ENCODE measurements at places on chromosomes 2 and 18.

DNA sequence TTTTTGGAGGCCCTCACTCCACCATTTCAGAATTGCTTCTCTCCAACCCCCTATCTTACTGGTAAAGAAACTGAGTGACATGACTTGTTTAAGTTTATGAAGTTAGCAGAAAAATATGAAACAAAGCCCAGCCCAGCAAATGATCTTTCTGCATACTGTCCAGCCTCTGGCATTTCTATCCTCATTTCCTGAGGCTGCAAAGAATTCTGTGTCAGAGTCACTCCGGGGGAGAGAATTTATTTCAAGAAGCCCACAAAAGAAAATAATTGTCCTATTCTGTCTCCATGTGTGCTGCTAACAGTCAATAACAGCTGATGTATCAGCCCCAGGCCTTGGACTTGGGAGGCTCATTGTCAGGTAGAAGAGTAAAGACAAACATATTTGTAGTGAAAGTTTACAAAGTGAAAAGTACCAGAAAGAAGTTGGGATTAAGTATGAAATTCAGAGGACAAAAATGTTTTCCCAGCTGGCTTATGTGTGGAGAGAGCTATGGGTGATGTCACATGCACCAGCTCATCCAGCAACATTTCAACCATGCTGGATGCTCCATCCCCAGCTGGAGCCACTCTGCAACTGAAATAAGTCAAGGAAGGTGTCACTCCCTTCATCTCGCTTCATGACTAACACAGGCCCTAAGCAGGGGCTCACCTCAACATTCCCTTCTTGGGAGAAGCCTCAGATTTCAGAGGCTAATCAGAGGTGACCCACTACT, 42.3 kb downstream of the TRABD2A start:
- DNase-seq: no peak

DNA sequence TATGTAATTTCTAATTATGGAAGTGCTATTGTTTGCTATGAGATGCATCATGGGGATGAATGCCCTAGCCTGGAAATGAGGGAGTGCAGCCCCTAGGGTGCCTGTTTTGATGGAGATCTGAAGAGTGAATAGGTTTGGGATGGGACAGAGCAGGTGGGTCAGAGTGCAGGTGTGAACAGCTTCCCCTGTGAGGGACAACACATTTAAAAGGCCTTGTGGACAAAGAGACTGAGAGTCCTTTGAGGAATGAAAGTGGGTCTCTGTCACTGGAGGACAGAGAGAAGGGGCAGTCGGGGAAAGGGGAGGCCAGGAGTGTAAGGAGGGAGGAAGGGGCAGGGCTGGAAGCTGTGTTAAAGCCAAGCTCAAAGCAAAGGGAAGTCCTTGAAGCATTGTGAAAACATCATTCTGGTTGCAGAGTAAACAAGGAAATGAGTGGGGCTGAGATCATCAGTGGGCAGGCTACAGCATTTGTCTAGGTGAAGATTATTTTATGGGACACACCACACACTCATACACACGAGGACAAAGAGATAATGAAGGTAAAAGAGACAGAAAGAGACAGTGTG, 877.6 kb downstream of the SLC4A3 start:
- no peak for DNase-seq

DNA sequence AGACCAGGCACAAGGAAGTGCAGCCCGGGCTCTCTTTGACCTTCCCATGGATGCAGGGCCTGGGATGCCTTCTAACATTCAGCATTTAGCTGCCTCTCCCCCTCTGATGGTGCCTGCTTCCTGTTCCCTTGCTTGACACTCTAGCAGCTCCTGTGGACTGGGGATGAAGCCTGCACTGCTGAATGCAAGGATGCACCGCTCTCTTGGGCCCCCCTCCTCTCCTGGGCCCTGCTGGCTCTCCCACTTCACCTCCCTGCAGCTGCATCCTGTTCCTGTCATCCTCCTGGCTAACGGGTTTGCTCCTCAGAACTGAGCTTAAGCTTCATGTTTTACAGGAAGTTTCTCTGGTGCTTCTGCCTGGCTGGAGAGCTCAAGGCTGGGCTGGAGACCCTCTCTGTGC, 254.1 kb downstream of the TSN start:
- DNase-seq: no peak

- DNase-seq: no peak
These were observed 69.0 kb downstream of the BABAM2 start for GRCh38 chr2:27959496-27959895.

DNA sequence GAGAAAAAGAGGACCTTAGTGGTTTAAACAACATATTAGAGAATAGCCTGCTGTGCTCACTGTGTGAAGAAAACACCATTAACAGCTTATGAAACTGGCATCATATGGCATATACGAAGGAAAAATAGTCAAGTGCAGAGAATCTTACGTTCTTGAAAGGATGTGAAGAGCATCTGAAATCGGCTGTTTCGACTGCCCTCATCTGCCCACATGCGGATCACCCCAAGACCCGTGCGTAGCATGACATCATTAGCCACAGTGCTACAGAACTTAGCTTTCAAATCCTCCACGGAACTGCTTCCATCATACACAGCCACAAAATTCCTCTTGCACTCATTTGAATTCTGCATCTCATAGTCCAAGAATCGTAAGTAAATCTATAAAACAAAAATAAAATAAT, 84.3 kb downstream of the NETO1 start:
- no peak for DNase-seq

DNA sequence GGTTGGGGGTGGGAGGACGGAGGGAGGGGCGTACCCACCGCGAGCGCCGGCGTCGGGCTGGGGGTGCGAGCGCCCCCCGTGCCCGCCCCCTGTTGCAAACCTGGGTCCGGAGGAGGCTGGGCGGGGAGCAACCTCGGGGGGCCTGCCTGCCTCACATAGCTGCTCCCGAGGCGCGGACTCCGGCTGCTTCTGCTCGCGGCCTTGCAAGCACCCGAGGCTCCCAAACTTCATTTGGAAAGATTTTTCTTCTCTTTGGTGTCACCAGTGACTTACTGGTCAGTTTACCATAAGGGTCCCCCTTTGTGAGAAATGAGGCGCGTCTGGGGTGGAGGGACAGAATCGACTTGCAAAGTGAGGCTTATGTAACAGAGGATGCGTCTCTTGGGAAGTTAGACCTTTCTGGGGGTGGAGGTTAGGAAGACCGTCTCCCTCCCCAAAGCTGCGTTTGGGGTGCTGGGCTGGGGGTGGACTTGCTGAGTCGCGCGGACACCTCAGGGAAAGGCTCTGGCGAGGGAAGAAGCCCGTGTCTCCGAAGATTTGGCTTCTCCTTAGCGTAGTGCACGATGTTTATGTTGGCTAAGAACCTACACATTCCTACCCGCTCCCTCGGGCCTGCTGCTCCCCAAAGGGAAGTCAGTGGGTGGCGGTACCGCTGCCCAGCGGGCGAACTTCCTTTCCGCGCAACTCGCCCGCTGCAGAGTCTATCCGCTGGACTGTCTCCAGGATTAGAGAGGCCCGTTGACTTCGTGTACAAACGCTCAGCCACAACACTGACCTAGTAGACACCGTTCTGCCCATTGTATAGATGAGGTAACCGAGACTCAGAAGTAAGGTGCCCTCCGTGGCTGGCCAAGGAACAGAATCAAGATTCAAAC, 559 bp downstream of the TMEM37 start:
- DNase-seq: no peak

DNA sequence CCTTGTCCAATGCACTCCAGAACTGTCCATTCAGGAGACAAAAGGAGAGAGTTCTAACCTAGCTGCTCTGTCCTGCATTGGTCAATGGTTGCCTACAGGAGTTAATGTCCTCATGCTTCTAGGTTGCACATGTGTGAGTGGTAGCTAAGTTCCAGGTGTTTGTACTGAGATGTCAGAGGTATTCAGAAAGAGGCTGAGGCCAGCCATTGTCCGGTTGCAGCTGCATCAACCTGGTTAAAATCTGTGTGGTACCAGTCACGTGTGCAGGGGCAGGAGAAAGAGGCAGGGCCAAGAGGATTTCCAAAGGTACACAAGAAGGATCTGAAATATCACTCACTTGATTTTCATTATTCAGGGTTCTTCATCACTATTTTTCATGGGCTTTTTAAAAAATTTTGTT, 70.8 kb downstream of the DTNA start:
- DNase-seq: no peak

DNA sequence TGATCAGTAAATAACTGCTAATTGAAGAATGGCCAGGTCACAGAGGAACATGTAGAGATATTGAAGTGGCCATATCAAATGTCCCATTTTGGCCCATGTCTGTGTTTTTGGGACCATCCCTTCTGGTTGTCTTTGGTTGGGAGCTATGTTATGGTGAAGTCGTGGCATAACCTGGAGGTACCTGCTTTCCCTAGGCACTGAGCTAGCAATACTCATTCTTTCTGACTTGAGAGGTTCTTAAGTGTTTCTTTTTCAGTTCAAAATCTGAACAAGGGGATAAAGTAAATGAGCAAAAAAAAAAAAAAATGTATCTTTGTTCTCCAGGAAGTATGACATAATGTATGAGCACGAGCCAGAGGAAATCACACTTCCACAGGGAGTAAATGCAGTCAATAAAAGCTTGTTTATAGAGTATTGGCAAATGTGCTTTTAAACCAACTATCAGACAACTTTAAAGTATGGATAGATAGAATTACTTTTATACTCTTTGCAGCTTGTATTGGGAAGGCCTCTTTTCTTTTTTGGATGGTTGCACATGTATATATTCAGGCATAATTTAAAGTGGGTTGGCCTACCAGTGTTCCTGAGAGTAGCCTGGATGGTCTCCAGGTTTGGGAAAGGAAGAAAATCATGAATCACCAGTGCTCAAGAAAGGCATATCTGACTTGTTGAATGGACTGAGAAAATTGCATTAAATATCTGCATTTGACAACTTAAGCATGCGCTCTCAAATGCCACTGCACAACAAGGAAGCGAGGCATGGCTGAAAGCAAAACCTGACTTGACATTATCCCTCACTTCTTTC, 125.0 kb downstream of the SPHKAP start:
- DNase-seq: no peak

GRCh38 chr2:172574965-172575364, 19.1 kb downstream of the PDK1 start:
- DNase-seq: no peak

GRCh38 chr2:39007875-39008504, 112.9 kb downstream of the SOS1 start:
- no peak for DNase-seq

- no peak for DNase-seq
These were observed at the start of gene ERBB4 for GRCh38 chr2:212538305-212539071. Gene ERBB4, minus strand, starts transcription at chr2:212538802. Its CDS starts 272 bp downstream, at chr2:212538530.

GRCh38 chr2:44543773-44544725, 182.3 kb downstream of the CAMKMT start:
- DNase-seq: no peak

DNA sequence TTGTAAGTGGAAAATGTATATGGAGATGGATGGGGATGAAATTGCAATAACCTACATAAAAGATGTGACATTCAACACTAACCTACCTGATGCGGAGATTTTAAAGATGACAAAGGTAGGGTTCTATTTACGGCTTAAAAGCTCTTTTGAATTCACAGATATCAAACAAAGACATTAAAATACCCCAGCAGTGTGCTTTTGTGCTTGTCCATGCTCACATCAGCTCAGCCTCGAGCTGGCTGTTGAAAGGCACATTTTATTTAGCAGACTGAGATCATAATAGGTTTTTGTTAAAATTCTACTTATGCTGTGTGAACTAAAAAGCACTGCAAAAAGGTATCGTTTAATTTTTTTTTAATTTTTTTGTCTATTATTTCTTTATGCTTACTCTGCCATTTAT, 96.0 kb upstream of the CDCA7 start:
- no peak for DNase-seq

GRCh38 chr2:197340591-197340990, 30.0 kb upstream of the ANKRD44 start:
- DNase-seq: no peak

GRCh38 chr2:16462958-16463357, 202.7 kb downstream of the CYRIA start:
- DNase-seq: no peak

DNA sequence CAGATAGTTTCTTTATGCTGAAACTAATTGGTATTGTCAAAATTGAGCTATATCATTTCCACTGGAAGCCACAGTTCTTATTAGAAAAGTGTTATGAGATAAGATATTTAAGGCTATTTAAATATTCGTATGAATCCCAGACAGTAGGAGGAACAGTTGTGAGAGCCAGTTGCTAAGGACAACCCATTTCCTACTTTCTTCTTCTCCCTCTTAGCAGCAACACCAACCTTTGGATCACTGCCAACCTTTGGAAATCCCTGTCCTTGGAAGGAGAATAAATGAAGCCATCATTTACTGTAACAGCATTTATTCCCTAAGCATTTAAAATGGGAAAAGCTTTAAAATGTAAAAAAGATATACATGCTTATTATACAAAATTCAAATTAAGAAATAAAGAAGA, 85.8 kb downstream of the PLCL1 start:
- DNase-seq: no peak

- no peak for DNase-seq
These were observed 1237.7 kb downstream of the LRP1B start for GRCh38 chr2:140892911-140893637.

- no peak for DNase-seq
These were observed 472.5 kb upstream of the ZNF804A start for GRCh38 chr2:184125867-184126266.

DNA sequence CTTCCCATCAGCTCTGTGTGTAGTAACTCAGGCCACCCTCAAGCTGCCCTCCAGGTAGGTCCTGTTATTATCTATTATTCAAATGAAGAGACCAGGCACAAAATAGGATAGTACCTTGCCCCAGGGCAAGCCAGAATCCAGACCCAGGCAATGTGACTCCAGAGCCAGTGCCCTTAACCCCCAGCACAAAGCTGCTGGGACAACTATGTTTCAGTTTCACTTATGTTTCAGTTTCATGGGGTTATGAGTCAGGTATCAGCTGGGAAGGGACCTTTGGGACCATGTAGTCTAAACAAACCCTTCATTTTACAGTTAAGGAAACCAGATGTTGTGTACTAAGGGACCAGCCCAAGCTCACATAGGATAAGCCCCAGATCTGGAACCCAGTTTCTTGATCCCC, 10.0 kb downstream of the HK2 start:
- DNase-seq: no peak

DNA sequence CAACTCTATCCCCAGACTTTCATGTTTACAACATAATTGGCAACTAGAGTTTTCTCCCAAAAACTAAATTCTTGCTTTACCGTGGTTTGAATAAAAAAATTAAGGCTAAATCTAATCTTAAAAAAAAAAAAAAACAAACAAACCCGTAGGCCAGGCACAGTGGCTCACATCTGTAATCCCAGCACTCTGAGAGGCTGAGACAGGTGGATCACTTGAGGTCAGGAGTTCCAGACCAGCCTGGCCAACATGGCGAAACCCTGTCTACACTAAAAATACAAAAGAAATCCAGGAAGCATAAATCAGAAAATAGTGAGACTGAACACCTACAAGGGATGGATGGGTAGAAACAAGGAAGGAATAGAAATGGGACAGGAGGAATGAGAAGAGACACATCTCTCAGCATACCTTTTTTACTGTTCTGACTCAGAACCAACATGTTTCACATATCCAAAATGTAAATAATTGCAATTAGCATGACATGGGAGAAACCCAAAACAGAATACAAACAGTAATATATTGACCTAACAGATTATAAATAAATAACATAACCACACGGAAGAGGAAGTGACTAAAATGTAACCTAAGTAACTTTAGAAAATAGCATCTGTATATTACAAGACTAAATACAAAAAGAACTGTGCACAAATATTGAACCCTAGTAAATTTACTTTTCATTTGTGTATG, 17.5 kb downstream of the MGAT4A start:
- no peak for DNase-seq

GRCh38 chr2:156700681-156701080, 264.5 kb downstream of the GPD2 start:
- no peak for DNase-seq
